ENCODE measurements at places on chromosomes 3 and 15. TPM values are rescaled to one million over a fixed set of nuclear protein-coding genes. Genes with fewer than 3 reads are reported as not detected.
A peak's percentile ranks its signal among the peaks of the same experiment; 100 is the strongest.

GRCh38 chr3:116785226-116785625, 75.6 kb downstream of the TUSC7 start:
- no peaks in the 10 kb centered on the region for H3K27me3 ChIP-seq
- DNase-seq: no peak
- H3K36me3 ChIP-seq: no peaks in the 10 kb centered on the region
- H3K27ac ChIP-seq: no peak overlapping the region
- H3K4me3 ChIP-seq: no peak overlapping the region

- H3K27me3 ChIP-seq: no peaks in the 10 kb centered on the region
- H3K36me3 ChIP-seq: no peaks in the 10 kb centered on the region
- no peak for DNase-seq
- no peak overlapping the region for H3K4me3 ChIP-seq
These were observed 23.3 kb upstream of the HEG1 start for GRCh38 chr3:125078951-125079674.

DNA sequence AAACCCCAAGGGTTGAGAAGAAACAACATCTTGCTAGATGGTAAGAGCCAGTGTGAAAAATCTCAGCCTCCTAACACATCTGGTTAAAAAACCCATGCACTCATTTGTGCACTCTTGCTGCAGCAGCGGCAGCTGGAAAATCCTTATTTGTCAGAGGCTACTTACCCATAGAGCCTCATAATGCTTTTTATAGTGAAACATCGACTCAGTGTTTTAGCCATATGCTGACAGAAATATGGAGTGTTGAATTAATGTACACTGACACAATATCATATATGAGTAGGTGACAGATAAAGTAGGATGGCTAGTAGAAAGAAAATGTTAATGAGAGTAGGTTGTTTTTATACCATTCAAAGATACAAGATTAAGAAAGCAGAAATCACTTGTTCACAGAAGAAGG, 13.0 kb downstream of the SLC9A9 start:
- peaks cover 29% of the 10 kb centered on the region for H3K4me1 ChIP-seq
- H3K36me3 ChIP-seq: no peaks in the 10 kb centered on the region
- no peak overlapping the region for H3K27ac ChIP-seq
- no peak for DNase-seq
- no peak overlapping the region for H3K4me3 ChIP-seq

GRCh38 chr15:42085236-42085605, 9.1 kb downstream of the PLA2G4D start:
- H3K4me3 ChIP-seq: no peak overlapping the region
- DNase-seq: no peak
- no peaks in the 10 kb centered on the region for H3K36me3 ChIP-seq

DNA sequence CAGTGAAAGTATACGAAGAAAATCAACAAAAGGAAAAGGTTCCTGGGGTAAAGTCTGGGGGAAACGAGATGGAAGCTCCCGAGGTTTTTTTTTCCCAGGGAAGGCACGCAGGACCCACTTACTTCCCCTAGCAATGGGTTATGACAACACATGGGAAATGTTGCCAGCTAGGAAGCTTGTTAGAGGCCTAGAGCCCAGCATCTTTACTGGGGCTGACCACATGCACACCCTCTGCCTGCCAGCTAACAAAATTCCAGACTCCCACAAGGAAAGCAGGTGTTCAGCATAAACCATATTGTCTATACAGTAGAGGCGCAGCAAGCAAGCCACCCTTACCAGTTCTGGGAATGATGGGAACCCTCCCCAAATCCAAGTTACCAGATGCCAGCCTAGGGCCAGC, 258.8 kb upstream of the NR2E3 start:
- no peak overlapping the region for H3K27ac ChIP-seq
- H3K4me3 ChIP-seq: no peak overlapping the region

DNA sequence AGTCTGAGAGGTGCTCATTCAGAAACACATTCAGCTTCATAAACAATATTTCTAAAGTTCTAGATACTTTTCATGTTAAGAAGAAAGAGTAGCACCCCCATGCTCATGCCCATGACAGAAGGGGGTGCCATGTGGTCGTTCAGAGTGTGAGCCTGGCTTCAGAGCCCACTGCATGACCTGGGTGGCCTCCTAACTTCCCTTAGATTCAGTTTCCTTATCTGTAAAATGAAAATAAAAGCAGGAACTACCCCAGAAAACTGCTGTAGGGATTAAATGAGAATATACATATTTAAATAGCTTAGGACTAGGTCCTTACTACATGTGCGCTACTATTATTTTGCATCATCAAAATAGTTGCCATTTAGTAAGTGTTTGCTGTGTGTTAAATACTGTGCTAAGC, 69.2 kb downstream of the ABHD5 start:
- H3K27ac ChIP-seq: no peak overlapping the region
- H3K36me3 ChIP-seq: no peaks in the 10 kb centered on the region
- no peaks in the 10 kb centered on the region for H3K27me3 ChIP-seq
- no peak for DNase-seq

- no peaks in the 10 kb centered on the region for H3K36me3 ChIP-seq
- peak; percentile 41 for DNase-seq
- no peaks in the 10 kb centered on the region for H3K4me1 ChIP-seq
- no peak overlapping the region for H3K27ac ChIP-seq
- no peak overlapping the region for H3K4me3 ChIP-seq
- no peaks in the 10 kb centered on the region for H3K27me3 ChIP-seq
These were observed 6.2 kb upstream of the IP6K1 start for GRCh38 chr3:49792371-49793150.

DNA sequence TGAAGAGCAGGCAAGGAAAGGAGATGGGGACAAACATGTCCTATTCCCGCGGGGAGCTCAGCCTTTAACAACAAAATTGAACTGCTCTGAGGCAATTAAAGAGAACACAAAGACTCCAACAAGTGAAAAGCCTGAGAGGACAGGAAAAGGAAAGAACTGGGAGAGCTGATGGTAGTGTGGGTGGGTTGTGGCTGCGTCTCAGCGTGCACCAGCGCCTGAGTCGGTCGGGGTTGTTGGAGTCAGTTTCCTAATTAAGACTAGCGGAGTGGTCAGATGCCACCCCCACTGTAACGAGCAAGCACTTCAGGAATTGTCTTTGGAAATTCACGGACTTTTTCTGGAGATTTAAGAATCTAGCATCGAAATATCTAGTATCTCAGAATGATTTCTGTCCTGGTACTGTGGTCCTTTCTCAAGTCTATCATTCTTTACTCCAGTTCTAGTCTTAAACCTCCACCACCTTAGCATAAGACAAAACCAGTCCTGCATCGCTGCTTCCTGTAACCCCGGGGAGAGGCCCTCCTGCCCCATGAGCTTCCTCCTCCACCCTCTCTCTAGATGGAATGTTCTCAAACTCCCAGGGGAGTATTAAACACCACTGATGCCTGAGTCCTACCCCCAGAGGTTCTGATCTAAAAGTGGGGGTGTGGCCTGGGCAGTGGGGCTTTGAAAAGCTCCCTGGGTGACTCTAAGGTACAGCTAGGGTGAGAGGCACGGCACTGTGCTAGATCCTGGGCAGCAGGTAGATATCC, 104.0 kb downstream of the CYP19A1 start:
- no peak overlapping the region for H3K27ac ChIP-seq
- no peaks in the 10 kb centered on the region for H3K4me1 ChIP-seq
- no peaks in the 10 kb centered on the region for H3K36me3 ChIP-seq
- DNase-seq: no peak
- H3K27me3 ChIP-seq: no peaks in the 10 kb centered on the region

DNA sequence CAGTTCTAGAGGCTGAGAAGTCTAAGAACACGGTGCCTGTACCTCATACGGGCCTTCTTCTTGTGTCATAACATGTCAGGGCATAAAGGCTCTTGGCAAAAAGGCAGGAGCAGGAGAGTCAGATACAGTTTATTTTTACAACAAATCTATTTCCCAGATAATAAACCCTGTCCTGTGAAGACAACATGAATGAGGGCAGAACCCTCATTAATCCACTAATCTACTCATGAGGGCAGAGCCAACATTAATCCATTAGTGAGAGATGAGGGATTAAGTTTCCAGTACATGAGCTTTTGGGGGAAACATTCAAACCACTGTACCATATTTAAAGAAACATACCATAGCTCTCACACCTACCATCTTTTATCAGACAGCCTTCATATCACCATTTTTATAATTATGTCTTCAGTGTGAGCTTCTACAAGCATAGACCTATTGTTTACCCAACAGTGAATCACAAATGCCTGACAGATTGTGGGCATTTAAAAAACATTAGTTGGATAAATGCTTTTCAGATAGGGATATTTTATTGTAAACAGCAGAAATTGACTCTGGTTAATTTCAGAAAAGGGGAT, 645.8 kb downstream of the GRM7 start:
- H3K4me1 ChIP-seq: peaks cover 7% of the 10 kb centered on the region
- H3K27ac ChIP-seq: no peak overlapping the region
- no peak for DNase-seq
- no peak overlapping the region for H3K4me3 ChIP-seq
- no peaks in the 10 kb centered on the region for H3K36me3 ChIP-seq

- H3K27me3 ChIP-seq: no peaks in the 10 kb centered on the region
- no peak overlapping the region for H3K4me3 ChIP-seq
- H3K4me1 ChIP-seq: no peaks in the 10 kb centered on the region
- no peaks in the 10 kb centered on the region for H3K36me3 ChIP-seq
- no peak overlapping the region for H3K27ac ChIP-seq
- no peak for DNase-seq
These were observed 746.3 kb downstream of the FHIT start for GRCh38 chr3:60504827-60505457.

GRCh38 chr3:119225121-119225520, 15.6 kb downstream of the B4GALT4 start:
- H3K4me3 ChIP-seq: no peak overlapping the region
- H3K4me1 ChIP-seq: peaks cover 10% of the 10 kb centered on the region
- peaks cover 3% of the 10 kb centered on the region for H3K36me3 ChIP-seq
- no peaks in the 10 kb centered on the region for H3K27me3 ChIP-seq
- no peak for DNase-seq

- peak; percentile 98 for DNase-seq
- no peaks in the 10 kb centered on the region for H3K27me3 ChIP-seq
- peaks cover 22% of the 10 kb centered on the region for H3K4me1 ChIP-seq
- peaks cover 3% of the 10 kb centered on the region for H3K36me3 ChIP-seq
- peak within 1 kb of the TSS; percentile 77 for H3K27ac ChIP-seq
These were observed at the start of gene IVD for GRCh38 chr15:40405501-40406381. IVD (plus strand) TSS chr15:40405795; CDS start chr15:40405828, 33 bp downstream.

DNA sequence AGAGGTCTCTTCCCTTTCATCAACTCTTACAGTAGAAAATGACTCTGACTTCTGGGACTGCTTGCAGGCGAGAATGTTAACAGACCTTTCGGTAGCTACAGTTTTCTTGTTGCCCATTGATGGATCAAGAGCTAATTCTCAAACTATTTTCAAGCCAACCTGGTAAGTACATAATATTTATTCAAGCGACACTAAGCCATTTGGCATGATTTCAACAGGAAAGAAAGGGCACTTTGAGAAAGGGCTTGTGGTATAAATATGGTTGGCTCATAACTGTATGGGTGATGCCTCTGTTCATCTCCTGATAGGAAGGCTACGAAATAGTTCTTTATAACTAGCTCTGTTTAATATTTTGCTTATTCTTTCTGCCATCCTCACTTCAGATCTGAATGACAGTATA, 196.2 kb upstream of the CNTN4 start:
- no peaks in the 10 kb centered on the region for H3K36me3 ChIP-seq
- no peak for DNase-seq
- no peaks in the 10 kb centered on the region for H3K27me3 ChIP-seq
- H3K4me1 ChIP-seq: no peaks in the 10 kb centered on the region

GRCh38 chr3:23948761-23949160, 3.7 kb downstream of the NR1D2 start:
- H3K4me1 ChIP-seq: peaks cover 74% of the 10 kb centered on the region
- DNase-seq: no peak
- no peaks in the 10 kb centered on the region for H3K27me3 ChIP-seq
- H3K27ac ChIP-seq: peak overlapping the region; percentile 93
- no peaks in the 10 kb centered on the region for H3K36me3 ChIP-seq

- no peak for DNase-seq
- H3K27me3 ChIP-seq: peaks cover 13% of the 10 kb centered on the region
- H3K4me1 ChIP-seq: peaks cover 7% of the 10 kb centered on the region
- no peak overlapping the region for H3K27ac ChIP-seq
These were observed 113.9 kb downstream of the SEMA5B start for GRCh38 chr3:122913539-122914100.

DNA sequence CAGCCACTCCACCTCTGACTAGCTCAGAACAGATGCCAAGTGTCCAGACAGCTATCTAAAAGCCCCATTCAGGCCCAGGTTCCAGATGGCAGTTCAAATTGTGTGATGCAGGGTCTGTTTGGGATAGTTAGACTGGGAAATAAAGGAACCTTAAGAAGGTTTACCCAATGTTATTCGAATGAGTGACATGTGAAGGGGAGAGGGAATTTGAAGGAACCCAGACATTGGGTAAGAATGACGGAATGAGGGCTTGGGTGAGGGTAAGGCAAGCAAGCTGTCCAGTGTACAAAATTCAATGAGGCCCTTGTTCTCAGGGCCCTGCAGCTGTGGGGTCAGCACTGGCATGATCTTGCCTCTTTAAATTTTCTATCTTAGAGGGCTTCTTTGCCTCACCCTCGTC, 34.1 kb downstream of the ATP13A5 start:
- DNase-seq: no peak
- no peaks in the 10 kb centered on the region for H3K4me1 ChIP-seq
- H3K36me3 ChIP-seq: no peaks in the 10 kb centered on the region
- no peaks in the 10 kb centered on the region for H3K27me3 ChIP-seq
- H3K27ac ChIP-seq: no peak overlapping the region

- H3K27ac ChIP-seq: no peak overlapping the region
- peaks cover 12% of the 10 kb centered on the region for H3K4me1 ChIP-seq
- DNase-seq: no peak
- no peak overlapping the region for H3K4me3 ChIP-seq
- no peaks in the 10 kb centered on the region for H3K27me3 ChIP-seq
These were observed 66.9 kb downstream of the DCLK3 start for GRCh38 chr3:36697229-36698001.

DNA sequence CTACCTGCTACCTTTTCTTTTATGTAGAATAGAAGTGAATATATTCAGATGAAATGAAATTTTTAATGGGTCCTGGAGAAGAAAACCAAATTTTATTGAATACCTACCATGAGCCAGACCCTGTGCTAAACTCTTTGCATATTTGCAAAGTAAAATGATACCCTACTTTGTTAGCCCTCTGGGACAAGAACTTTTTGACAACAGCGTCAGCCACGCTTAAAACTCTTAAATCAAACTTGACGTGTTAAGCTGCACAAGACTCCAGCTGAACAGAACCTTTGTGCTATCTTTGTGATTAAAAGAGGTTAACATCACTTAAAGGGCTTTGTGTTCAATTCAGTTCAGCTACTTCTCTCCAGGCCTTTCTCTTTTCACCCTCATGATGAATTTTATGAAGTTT, 316.5 kb downstream of the MEX3B start:
- H3K4me1 ChIP-seq: peaks cover 19% of the 10 kb centered on the region
- no peaks in the 10 kb centered on the region for H3K27me3 ChIP-seq
- DNase-seq: no peak
- H3K4me3 ChIP-seq: no peak overlapping the region

- H3K4me1 ChIP-seq: no peaks in the 10 kb centered on the region
- no peak overlapping the region for H3K4me3 ChIP-seq
- no peaks in the 10 kb centered on the region for H3K27me3 ChIP-seq
- H3K27ac ChIP-seq: no peak overlapping the region
- DNase-seq: no peak
These were observed 37.8 kb upstream of the MUC4 start for GRCh38 chr3:195849322-195850074.

Gene CYFIP1
- 69.8 TPM for total RNA-seq

Gene ZNF620
- 1.4 TPM for total RNA-seq

Gene NEK10
- 11.4 TPM for total RNA-seq

Gene MAGI1
- total RNA-seq: 54.0 TPM

Gene BFSP2
- not detected for total RNA-seq

Measured in sigmoid colon (tissue), 7 donors.